ENCODE measurements at places on chromosomes 13 and 19.

- DNase-seq = no peak
Observed at GRCh38 chr13:109154546-109154945, 525.1 kb downstream of the MYO16 start.

GRCh38 chr13:53638040-53638439, 609.4 kb downstream of the OLFM4 start:
- no peak for DNase-seq

- no peak for DNase-seq
Observed at GRCh38 chr19:43476606-43477005, 11.2 kb upstream of the LYPD3 start.

DNA sequence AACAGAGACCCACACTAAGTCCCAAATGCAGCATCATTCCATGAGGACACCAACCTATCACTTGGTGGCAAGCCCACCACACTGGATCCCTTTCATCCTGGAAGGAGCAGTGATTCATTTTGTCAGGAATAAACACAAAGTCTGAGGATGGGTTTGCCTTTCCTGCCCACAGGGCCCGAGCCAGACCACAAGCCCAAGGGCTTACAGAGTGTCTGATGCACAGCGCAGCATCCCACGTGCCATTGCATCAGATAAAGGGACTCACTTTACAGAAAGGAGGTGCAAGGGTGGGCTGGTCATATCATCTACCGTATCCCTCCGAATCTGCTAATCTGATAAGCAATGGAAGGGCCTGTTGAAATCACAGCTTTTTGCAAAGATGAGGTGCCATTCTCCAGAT, 12.2 kb upstream of the KCTD15 start:
- DNase-seq = no peak

All from spinal cord (tissue), 10 donors.